ENCODE measurements at places on chromosomes 13 and 19.

DNA sequence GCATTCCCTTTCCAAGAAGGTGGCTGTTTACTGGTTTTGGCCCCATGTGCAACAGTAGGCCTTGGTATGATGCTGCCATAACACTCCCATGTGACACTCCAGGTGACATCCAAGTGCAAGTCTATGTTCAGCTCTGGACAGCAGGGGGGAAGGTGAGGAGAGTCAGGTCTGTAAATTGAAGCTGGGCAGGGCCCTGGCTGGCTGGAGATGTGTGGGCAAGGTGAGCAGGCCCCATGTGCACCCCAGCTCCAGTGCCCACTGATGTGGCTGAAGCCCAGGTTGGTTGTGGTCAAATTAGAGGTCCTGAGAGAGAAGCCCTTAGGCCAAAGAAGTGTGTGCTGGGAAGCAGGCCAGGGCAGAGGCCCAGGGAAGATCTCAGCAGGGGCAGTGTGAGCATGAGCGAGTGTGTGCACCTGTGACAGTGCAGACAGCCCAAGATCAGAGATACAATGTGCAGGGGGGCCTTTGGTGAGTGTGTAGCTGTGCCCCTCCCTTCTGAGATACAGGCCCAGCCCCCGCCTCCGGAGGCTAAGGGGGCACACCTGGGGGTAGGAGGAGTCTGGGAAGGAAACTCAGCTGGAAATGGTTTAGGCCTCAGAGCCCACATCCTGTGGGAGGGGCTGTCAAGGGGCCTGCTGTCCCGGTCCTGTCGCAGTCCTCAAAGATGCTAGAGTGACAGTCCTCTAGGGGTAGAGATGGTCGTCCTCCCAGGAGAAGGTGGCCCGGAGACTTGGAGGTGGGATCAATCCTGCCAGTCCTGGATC lies 18.6 kb downstream of the DEDD2 start:
- DNase-seq = no peak

GRCh38 chr19:39199025-39199424 lies 2.3 kb downstream of the NCCRP1 start:
- no peak for DNase-seq

GRCh38 chr19:33705860-33706259 lies 84.1 kb downstream of the CHST8 start:
- DNase-seq = no peak

DNA sequence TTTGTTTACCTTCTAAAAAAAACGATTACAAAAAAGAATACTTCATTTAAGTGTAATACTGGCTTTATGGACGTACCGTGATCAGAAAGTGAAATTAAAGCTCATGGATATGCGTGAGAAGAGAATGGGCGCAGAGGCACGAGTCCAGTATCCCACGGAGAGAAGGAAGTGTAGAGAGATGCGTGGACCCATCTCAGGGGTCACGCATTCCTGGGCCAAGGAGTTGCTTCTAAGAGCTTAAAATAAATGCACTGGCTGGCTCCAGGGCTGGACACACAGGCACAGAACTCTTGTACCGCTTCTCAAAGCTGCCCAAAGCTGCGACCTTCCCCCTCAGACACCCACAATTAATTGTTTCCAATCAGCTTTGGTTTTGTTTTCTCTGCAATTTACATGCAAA lies 8.7 kb upstream of the SPC24 start:
- DNase-seq = no peak

DNA sequence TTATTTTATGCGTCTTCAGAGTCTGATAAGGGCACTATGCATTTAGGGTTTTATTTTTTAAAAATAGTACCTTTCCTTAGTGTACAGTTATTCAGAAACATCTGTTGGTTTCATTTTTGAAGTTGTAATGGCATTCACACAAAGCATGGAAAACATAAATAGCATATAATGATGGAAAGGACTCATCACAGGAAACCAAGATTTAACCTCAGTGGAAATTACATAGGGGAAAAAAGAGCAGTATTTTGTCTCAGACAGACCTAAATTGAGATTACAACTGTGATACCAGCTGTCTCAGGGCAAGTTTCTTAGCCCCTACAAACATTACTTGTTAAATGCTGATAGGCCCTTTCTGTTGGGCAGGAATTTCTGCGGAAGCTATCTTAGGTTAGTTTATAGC lies 57.2 kb downstream of the NHLRC3 start:
- no peak for DNase-seq

DNA sequence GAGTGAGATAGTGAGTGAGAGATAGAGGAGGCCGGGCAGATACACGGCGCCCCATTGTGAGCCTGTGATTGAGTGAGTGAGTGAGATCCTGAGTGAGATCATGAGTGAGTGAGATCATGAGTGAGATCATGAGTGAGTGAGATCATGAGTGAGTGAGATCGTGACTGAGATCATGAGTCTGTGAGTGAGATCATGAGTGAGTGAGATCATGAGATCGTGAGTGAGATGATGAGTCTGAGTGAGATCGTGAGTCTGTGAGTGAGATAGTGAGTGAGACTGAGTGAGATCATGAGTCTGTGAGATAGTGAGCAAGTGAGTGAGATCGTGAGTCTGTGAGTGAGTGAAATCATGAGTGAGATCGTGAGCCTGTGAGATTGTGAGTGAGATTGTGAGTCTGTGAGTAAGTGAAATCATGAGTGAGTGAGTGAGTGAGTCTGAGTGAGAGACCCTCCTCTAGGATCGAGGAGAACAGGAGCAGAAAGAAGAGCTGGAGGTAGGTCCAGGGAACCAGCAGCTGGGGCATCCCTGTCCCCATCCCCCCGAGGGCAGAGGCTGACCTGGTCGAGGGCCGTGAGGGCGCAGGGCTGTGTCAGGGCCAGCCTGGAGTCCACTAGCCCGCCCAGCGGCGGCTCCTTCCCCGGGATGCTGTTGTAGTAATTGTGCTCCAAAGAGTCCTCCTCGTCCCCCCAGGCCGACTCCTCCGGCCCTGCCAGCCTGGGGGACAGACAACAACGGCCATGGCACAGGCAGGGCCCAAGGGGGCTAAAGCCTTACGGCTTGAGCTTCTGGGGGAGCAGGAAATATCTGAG lies 25.4 kb upstream of the C2CD4C start:
- no peak for DNase-seq

- no peak for DNase-seq
Observed at GRCh38 chr13:83214452-83214851, 667.8 kb downstream of the SLITRK1 start.

DNA sequence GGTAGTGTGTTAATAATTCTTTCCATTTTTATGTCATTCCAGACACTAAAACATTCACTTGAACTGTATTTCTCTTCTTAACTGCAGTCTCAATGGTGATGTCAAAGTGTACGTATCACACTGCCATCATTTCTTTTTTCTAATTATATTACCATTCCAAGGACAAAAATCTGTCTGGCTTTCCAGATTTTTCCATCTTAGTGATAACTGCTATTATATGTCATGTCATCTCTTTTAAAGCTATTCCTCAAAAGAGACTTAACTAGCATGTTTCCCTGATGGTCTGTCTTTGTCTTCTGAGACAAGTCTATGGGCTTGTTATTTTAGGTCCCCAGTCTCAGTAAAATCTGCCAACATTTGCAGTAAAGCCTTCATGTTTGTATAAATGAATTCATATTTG lies 1207.1 kb downstream of the PCDH17 start:
- no peak for DNase-seq

Measured in lower leg skin (tissue), 4 donors.